Activated CD8-positive, alpha-beta memory T cell treated with anti-CD3 and anti-CD28 coated beads for 1 hour (primary cell): ENCODE measurements at places on chromosomes 16 and 17.

GRCh38 chr17:73138541-73139138 is 26.2 kb upstream of the SSTR2 start:
- no peak for DNase-seq

DNA sequence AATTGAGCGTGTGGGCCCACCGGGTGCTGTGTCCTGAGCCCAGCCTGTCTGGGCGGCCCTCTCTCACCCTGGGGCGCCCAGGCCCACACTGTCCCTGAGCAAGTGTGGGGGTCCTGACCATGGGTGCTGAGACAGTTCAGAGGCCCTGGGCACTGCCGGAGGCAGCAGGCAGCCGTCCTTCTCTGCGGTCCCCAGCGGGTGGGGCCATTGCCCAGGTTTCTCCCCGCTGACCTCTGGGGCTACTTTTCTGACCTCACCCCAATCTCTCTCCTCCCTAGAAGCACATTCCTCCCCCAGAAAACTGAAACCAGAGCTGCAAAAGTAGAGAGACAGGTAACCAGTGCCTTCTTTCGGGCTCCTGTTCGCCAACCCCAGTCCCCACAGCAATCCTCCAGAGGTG is 36.0 kb upstream of the PVALEF start:
- DNase-seq = no peak

DNA sequence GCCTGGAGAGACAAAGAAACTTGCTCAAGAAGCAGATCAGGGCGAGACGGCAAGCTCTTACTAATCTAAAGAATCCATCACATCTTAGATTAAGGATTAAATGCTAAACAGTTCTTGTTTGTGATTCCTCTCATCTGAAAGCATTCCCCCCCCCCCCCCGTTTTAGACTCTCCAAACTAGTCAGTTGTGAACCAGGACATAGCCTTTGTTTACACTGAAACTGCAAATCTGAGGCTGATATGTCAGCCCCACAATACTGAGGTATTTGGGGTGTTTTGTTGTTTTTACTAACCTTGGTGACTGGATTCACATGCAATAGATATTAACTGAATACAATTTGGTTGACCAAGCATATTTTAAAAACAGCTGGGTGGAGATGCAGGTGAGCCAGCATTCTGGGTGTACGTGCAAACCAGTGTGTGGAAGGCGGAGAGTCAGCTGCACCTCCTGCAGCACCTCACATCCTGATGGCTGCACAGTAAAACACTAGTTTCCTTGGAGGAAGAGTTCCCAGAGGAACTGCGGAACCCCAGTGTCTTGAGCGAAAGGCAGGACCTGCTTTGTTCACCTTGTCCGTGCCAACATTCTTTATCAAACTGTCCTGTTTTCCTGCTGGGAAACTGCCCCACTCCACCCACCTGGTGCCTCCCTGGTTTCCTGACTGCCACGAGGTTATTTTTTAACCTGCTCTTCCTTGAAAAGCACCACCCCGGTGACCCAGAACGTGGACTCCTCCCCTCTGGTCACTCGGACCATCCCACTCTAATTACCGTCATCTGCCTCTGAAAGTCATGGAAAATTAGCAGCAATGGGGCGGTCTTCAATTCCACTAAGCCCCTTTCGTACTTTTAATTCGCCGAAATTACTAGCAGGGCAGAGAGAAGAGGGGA is 1.2 kb upstream of the YPEL2 start:
- no peak for DNase-seq

DNA sequence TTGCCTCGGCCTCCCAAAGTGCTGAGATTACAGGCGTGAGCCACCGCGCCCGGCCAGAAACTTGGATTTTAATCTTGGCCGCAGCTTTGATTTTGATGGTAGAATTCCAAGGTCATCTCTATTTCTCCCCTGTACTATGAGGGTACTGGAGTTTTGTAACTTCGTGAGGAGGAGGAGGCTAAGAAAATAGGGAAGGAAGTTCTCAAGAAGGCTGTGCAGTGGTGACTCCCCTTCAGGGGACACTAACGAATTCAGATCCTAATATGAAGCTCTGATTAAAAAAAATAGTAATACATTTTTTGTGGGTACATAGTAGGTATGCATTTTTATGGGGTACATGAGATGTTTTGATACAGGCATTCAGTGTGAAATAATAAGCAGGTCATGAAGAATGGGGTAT is 55.9 kb downstream of the LDHD start:
- DNase-seq = no peak

- no peak for DNase-seq
Observed at GRCh38 chr16:3578121-3578520, 918 bp upstream of the NLRC3 start.
